ENCODE measurements at places on chromosomes 16 and 17.

GRCh38 chr17:29588562-29589411, 661 bp downstream of the GIT1 start:
- peak; percentile 79 for DNase-seq

- no peak for DNase-seq
These were observed 18.2 kb downstream of the IGF2BP1 start for GRCh38 chr17:49015179-49015923.

DNA sequence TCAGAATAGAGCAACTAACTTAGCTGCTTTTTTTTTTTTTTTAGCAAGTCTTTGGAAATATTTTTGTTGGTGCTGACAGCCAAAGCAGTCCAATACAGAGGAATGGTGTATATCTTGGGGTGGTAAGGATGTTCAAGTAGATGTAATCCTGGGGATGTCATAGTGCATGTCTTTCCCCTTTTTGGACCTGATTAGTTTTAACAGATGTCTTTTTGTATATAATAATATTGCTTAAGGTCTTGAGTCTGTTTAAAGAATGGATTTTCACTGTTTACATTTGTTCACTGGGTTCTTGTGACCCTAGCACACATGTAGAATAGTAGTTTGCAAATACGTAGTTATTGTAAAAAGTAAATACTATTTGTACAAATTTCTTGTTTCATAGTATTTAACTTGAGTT, 7.9 kb downstream of the TAF15 start:
- no peak for DNase-seq

GRCh38 chr16:48123104-48123788, 32.5 kb downstream of the ABCC12 start:
- no peak for DNase-seq

DNA sequence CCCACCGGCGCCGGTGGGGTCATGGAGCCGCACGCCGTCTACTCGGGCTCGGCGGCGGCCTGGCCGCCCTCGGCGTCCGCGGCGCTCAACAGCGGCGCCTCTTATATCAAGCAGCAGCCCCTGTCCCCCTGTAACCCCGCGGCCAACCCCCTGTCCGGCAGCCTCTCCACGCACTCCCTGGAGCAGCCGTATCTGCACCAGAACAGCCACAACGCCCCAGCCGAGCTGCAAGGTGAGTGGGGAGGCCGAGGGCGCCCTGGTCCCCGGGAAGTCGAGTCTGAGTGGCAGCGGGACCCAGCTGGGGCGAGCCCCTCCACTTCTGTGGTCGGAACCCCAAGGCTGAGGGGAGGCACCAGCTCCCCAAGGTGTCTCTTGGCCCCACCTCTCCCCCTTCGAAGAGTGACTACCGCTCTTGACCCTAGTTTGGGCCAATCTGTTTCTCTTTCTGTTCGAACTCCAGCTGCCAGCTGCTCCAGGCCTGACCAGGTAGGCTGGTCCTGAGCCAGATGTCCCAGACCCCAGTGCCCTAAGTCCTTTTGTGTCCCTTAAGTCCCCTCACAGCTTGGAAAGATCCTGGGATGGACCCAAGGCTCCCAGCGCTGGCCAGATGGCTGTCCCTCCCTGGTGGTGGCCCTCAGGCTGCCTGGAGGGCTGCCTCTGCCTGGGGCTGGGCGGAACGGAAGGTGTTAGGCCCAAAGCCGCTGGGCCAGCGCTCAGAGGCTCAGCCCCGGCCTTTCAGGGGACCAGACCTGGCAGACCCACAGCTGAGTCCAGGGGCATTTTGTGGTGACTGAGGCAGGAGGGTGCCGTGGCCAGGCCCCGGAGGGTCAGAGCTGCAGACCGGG, 1.2 kb downstream of the FOXF1 start:
- DNase-seq = peak; percentile 33

Data from Right ventricle myocardium inferior (tissue), 1 donor.